ENCODE measurements at places on chromosomes 2 and 18. TPM values are rescaled to one million over a fixed set of nuclear protein-coding genes. Genes with fewer than 3 reads are reported as not detected.

The KCNG2 gene
- 0.23 TPM for total RNA-seq

DNA sequence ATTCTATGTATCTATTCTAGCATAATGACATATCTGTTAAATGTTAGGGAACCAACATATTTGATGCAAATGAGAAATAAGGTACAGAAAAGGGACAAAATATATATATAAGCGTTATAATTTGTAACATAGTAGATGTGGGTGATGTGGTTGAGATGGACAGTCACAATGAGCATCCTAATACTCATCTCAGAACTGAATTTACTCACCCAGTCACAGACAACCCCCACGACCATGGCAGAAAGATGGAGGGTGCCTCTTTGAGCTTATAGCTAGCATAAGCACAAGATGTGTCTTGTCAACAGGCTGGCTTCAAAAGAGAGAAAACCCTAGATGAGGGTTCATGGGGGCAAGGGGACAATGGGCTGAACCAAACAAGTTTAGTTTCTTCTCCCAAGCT is 9.1 kb upstream of the DSG3 start:
- no peaks in the 10 kb centered on the region for H3K27me3 ChIP-seq
- H3K4me3 ChIP-seq = no peak overlapping the region
- DNase-seq = no peak
- no peaks in the 10 kb centered on the region for H3K4me1 ChIP-seq
- no peak overlapping the region for H3K27ac ChIP-seq

DNA sequence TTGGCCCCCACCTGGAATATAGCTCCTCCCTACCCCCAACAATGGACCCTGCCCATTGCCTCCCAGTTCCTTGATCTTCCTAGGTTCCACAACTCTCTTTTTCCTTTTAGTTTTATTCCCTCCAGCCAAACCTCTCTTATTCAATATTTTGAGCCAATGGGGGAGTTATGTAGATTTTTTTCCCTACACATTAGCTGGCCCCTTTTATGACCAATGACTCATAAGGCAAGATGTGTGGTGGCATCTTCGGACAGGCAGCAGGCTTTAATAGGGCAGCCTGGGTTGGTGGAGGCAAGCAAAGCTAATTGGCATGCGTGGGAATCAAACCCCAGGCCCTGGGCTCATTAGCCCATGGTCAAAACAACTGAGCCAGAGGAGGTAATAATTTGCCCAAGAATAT is 9.2 kb downstream of the GRP start:
- no peaks in the 10 kb centered on the region for H3K36me3 ChIP-seq
- DNase-seq = no peak
- no peak overlapping the region for H3K27ac ChIP-seq
- no peak overlapping the region for H3K4me3 ChIP-seq

- no peaks in the 10 kb centered on the region for H3K36me3 ChIP-seq
- H3K4me3 ChIP-seq = no peak overlapping the region
- no peak for DNase-seq
- H3K27me3 ChIP-seq = peaks cover 4% of the 10 kb centered on the region
- H3K4me1 ChIP-seq = no peaks in the 10 kb centered on the region
- H3K27ac ChIP-seq = no peak overlapping the region
Observed at GRCh38 chr2:117879003-117879402, 64.5 kb downstream of the DDX18 start.

The AKAIN1 gene
- 0.75 TPM for total RNA-seq

- DNase-seq = no peak
- no peaks in the 10 kb centered on the region for H3K4me1 ChIP-seq
- H3K36me3 ChIP-seq = peaks cover 5% of the 10 kb centered on the region
- H3K27ac ChIP-seq = no peak overlapping the region
- no peaks in the 10 kb centered on the region for H3K27me3 ChIP-seq
Observed at GRCh38 chr2:38296197-38296780, 80.8 kb downstream of the ATL2 start.

DNA sequence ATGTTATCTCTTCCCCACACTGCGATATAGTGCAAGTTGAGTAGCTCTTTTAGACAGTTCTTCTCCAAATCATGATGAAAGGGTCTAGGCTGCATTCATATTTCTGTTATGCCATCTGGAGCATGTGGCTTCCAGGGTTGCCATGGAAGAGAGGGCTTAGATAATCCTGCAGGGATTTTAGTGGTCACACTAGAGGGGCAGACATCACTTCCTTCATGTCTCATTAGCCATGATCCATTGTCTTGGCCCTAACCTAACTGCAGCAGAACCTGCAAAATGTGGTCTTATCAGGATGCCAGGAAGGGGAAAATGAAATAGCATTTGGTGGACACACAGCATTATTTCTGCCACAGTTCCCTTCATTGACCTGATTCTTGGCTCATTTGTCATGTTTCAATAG is 83.1 kb downstream of the ADAM23 start:
- no peak overlapping the region for H3K4me3 ChIP-seq
- H3K4me1 ChIP-seq = no peaks in the 10 kb centered on the region
- DNase-seq = no peak
- H3K27me3 ChIP-seq = no peaks in the 10 kb centered on the region
- H3K36me3 ChIP-seq = no peaks in the 10 kb centered on the region

DNA sequence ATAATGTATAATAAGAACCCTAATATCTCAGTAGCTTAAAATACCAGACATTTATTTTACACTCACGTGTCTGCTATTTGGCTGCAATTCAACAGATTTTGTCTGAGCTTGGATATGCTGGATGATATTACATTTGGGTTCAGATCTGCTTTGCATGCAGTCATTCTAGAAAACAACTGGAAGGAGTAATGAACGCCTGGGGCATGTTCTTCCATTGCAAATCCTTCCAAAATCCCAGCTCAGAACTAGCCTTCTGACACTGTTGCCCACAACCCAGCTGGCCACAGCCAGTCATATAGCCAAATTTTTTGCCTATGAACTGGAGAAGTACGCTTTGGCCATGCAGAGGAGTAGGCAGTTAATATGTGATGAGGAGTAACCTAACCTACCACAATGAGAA is 597.8 kb upstream of the VRK2 start:
- no peaks in the 10 kb centered on the region for H3K36me3 ChIP-seq
- no peak for DNase-seq
- H3K27me3 ChIP-seq = no peaks in the 10 kb centered on the region
- no peak overlapping the region for H3K27ac ChIP-seq
- H3K4me1 ChIP-seq = no peaks in the 10 kb centered on the region
- no peak overlapping the region for H3K4me3 ChIP-seq

The FBLN7 gene
- total RNA-seq = 1.6 TPM

GRCh38 chr2:22882011-22882410 is 503.0 kb upstream of the KLHL29 start:
- no peaks in the 10 kb centered on the region for H3K36me3 ChIP-seq
- H3K4me3 ChIP-seq = no peak overlapping the region
- no peaks in the 10 kb centered on the region for H3K4me1 ChIP-seq
- no peaks in the 10 kb centered on the region for H3K27me3 ChIP-seq
- no peak for DNase-seq
- H3K27ac ChIP-seq = no peak overlapping the region

The SERPINB4 gene
- not detected for total RNA-seq

- no peaks in the 10 kb centered on the region for H3K27me3 ChIP-seq
- H3K36me3 ChIP-seq = no peaks in the 10 kb centered on the region
- no peak for DNase-seq
- no peak overlapping the region for H3K4me3 ChIP-seq
Observed at GRCh38 chr2:123961576-123961975, 63.5 kb upstream of the CNTNAP5 start.

- no peaks in the 10 kb centered on the region for H3K27me3 ChIP-seq
- no peak overlapping the region for H3K27ac ChIP-seq
- H3K4me3 ChIP-seq = no peak overlapping the region
Observed at GRCh38 chr2:235498541-235498940, 4.7 kb downstream of the AGAP1 start.

The PNO1 gene
- total RNA-seq = 9.5 TPM

The TTC31 gene
- 9.9 TPM for total RNA-seq

GRCh38 chr2:195608768-195609454 is 48.1 kb upstream of the SLC39A10 start:
- H3K27me3 ChIP-seq = no peaks in the 10 kb centered on the region
- H3K4me1 ChIP-seq = no peaks in the 10 kb centered on the region
- H3K4me3 ChIP-seq = no peak overlapping the region
- no peaks in the 10 kb centered on the region for H3K36me3 ChIP-seq

- no peaks in the 10 kb centered on the region for H3K27me3 ChIP-seq
- no peak for DNase-seq
- no peaks in the 10 kb centered on the region for H3K4me1 ChIP-seq
- H3K4me3 ChIP-seq = no peak overlapping the region
- H3K27ac ChIP-seq = no peak overlapping the region
Observed at GRCh38 chr2:153214337-153214736, 264.2 kb downstream of the RPRM start.

GRCh38 chr18:11909591-11910026 is 1.5 kb upstream of the MPPE1 start:
- H3K4me3 ChIP-seq = peak overlapping the region; percentile 97
- H3K27ac ChIP-seq = peak overlapping the region; percentile 99
- DNase-seq = no peak
- H3K36me3 ChIP-seq = no peaks in the 10 kb centered on the region

The TRIM54 gene
- total RNA-seq = not detected

DNA sequence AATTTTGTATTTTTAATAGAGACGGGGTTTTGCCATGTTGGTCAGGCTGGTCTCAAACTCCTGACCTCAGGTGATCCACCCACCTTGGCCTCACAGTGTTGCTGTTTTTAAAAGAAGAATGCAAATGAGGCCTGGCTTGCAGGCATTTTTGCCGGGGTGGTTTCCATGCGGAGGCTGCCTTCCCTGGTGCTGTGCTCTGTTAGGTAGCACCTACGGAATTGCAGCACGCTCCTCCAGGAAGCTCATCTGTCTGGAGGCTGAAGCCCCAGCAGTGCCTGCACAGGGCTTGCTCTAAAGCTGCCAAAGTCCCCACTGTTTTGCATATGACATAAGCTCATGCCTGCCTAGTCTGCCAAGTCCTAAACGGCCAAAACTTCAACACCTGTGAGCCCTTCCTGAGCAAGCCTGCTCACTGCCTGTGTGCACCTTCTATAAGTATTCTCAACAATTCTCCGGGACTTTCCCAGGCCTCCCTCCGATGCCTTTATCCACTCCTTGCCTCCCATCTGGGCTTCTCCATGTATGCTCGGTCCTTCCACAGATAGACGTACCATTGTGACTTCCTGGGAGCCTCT is 551.3 kb upstream of the RAB6C start:
- H3K27ac ChIP-seq = no peak overlapping the region
- H3K36me3 ChIP-seq = no peaks in the 10 kb centered on the region
- no peaks in the 10 kb centered on the region for H3K4me1 ChIP-seq
- no peak overlapping the region for H3K4me3 ChIP-seq
- no peak for DNase-seq

DNA sequence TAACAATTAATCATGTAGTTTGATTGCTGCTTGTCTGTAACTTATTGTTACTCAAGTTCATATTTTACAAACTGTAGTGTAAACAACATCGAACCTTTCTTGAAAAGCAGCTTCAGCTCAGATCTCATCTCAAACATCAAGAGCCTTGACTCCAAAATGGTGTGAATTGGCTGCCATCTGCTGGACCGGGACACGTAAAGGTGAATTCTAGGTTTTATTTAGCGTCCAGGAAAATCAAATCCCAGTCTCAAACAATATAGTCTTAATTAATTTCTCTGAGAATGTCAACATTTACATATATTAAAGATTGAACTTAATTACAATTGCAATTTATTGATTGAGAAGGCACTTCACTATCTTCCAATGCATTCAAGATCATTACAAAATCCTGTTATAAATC is 453.0 kb downstream of the GALR1 start:
- H3K36me3 ChIP-seq = no peaks in the 10 kb centered on the region
- DNase-seq = no peak
- no peak overlapping the region for H3K27ac ChIP-seq
- H3K4me3 ChIP-seq = no peak overlapping the region
- no peaks in the 10 kb centered on the region for H3K27me3 ChIP-seq
- no peaks in the 10 kb centered on the region for H3K4me1 ChIP-seq

GRCh38 chr2:182506606-182507005 is 79.8 kb upstream of the PDE1A start:
- no peak overlapping the region for H3K4me3 ChIP-seq
- DNase-seq = no peak
- no peaks in the 10 kb centered on the region for H3K36me3 ChIP-seq
- H3K27me3 ChIP-seq = no peaks in the 10 kb centered on the region

The HDHD2 gene
- 17.0 TPM for total RNA-seq

DNA sequence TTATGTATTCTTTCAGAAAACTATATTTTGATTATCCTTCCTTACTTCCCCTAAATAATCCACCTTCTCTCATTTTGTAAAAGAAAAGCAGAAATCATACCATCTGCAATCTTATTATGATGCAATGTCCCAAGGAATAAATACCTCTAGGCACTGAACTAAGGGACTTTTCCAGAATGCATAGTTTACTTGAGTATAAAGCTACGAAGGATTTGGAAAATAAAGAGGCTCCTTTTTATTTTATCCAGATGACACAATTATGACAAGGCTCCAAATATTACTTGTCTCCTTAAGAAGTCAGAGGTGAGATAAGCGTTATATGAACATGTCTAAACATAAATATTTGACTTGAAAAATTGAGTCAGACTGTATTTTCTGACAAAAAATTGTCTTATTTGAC is 72.1 kb downstream of the COL3A1 start:
- H3K27me3 ChIP-seq = no peaks in the 10 kb centered on the region
- H3K4me3 ChIP-seq = no peak overlapping the region
- no peaks in the 10 kb centered on the region for H3K36me3 ChIP-seq

DNA sequence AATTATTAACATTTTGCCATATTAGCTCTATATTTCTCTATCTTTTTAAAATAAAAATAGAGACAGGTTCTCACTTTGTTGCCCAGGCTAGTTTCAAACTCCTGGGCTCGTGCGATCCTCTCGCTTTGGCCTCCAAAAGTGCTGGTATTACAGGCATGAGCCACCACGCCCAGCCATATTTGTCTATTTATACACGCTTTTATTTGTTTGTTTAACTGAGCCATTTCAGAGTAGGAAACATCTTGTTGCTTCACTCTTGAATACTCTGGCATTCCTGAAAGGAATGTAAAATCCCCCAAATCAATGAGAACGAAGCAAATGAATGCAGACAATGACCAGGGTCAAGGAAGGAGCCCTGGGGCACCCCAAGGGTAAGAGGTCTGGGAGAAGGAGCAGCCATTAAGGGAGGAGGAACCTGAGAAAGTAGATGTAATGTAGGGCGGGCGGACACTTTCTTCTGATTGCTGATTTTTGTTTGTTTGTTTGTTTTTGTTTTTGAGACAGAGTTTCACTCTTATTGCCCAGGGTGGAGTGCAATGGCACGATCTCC is 31.7 kb upstream of the RAB1A start:
- H3K4me1 ChIP-seq = peaks cover 1% of the 10 kb centered on the region
- no peak overlapping the region for H3K4me3 ChIP-seq
- no peaks in the 10 kb centered on the region for H3K27me3 ChIP-seq
- no peak overlapping the region for H3K27ac ChIP-seq
- DNase-seq = no peak
- no peaks in the 10 kb centered on the region for H3K36me3 ChIP-seq

- H3K4me3 ChIP-seq = no peak overlapping the region
- H3K27ac ChIP-seq = no peak overlapping the region
- no peaks in the 10 kb centered on the region for H3K36me3 ChIP-seq
- no peaks in the 10 kb centered on the region for H3K4me1 ChIP-seq
- DNase-seq = no peak
- H3K27me3 ChIP-seq = no peaks in the 10 kb centered on the region
Observed at GRCh38 chr2:217727801-217728200, 275.0 kb downstream of the TNS1 start.

- H3K27me3 ChIP-seq = no peaks in the 10 kb centered on the region
- H3K27ac ChIP-seq = peak overlapping the region; percentile 17
- peak overlapping the region; percentile 79 for H3K4me3 ChIP-seq
- H3K4me1 ChIP-seq = peaks cover 17% of the 10 kb centered on the region
- DNase-seq = peak; percentile 41
Observed at GRCh38 chr2:149329489-149330126, 779 bp upstream of the LYPD6 start.
